ENCODE measurements at places on chromosomes 5 and 9.
A peak's percentile ranks its signal among the peaks of the same experiment; 100 is the strongest.

GRCh38 chr5:167993771-167994170 is 297.7 kb upstream of the WWC1 start:
- no peak for DNase-seq

DNA sequence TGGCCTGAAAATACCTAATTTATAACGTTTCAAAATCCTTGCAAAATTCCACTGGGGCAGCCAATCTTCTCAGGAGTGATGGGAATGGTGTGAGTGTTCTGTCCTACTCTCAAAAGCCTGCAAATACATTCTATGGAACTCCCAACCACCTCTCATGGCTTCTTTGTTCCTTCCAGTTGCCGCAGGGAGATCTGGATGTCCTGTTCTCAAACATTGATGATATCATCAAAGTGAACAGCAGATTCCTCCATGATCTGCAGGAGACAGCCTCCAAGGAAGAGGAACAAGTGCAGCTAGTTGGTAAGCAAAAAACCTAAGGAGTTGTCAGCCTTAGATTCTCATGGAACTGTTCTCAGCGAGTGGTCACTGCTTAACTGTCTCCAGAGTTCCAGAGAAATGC is 19.6 kb downstream of the ARHGEF37 start:
- no peak for DNase-seq

- DNase-seq = no peak
Observed at GRCh38 chr5:101937041-101937440, 359.0 kb downstream of the SLCO4C1 start.

GRCh38 chr5:72415616-72416325 is 91.4 kb downstream of the ZNF366 start:
- DNase-seq = no peak

DNA sequence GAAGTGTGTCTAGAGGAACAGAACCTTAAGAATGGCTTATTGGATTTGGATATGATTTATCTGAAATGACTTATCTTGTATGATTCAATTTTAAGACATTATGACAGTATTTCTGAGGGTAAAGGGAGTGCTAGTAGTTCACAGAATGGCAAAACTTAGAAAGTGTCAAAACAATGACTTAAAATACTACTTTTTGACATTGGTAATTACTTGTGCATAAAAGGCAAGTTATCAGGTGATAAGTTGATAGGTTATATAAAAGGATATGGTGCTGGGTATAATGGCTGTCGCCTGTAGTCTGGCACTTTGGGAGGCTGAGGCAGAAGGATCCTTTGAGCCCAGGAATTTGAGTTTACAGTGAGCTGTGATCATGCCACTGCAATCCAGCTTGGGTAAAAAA is 494.4 kb downstream of the CDH9 start:
- DNase-seq = no peak

GRCh38 chr5:125660231-125660895 is 762.8 kb upstream of the GRAMD2B start:
- DNase-seq = no peak

DNA sequence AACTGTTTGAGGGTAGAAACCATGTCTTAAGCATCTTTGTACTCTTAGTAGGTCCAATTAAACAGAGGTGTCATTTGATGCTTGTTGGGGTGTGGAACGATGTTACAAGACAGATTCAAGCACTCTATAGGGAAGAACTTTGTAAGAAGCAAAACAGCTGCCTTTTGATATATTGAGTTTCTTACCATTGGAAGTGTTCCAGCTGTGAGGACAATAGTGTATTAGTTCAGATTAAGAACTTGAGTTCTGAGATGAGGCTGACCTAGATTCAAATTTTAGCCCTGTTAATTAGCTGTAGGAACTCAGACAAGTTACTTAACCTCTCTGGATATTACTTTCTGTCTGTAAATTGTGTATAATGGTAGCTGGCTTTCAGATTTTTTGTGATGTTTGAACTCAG is 19.6 kb upstream of the ZNF462 start:
- DNase-seq = no peak

DNA sequence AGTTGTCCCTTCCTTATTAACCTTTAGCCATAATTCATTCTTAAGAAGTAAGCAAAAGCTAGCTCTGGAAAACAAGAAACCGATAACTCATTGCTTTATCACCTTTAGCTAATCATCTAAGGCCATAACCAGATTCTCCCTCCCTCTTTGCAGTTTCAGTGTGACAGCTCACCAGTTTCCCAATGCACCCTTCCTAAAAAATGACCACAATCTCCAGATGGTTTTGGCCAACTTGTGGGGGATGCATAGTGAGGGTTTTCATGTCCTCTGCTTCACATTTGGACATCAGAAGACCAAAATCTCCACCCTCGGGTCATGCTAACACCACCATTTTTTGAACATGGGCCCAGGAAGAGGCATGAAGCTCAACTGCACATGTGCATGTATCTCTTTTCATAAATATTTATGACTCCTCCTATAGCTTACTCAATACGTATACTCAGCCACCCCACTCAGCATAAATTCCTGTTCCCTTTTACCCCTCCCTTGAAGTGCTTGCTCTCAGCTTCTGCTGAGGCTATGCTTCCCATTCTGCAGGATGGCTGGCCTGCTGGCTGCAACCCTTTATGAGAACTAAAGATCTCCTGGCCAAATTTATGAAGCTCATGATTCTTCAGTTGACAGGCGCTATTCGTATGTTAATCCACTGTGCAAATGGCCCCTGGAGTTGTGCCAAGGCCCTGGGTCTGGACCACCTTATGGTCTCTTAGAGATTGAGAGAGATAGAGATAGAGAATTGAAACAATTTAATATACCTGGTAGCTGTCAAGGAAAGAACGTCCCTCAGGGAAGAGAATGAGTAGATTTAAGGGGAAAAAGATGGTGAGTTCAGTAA is 14.8 kb downstream of the PPP3R2 start:
- no peak for DNase-seq

- peak; percentile 6 for DNase-seq
Observed at GRCh38 chr5:139418793-139419192, 14.9 kb upstream of the SPATA24 start.

GRCh38 chr5:57259704-57260103 is 85.8 kb downstream of the GPBP1 start:
- no peak for DNase-seq

GRCh38 chr5:123439709-123440108 is 16.5 kb upstream of the CEP120 start:
- no peak for DNase-seq

DNA sequence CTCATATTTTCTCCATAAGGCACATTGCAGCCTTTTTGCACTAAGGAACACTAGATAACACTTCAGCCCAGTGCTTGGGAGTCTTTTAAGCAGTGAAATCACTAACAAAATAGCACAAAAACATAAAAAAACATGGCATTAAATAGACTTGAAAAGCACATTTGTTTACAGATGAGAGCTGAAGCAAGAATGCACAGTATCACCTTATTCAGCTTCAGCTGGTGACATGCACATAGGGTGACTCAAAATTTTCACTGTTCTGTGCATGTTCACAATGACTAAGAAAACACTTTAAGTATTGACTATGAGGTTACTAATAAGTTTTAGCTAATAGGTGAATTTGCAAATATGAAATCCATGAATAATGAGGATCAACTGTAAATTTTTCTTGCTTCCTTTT is 293.9 kb upstream of the TARS1 start:
- no peak for DNase-seq

- DNase-seq = peak; percentile 45
Observed at GRCh38 chr9:131270171-131271015, 5.9 kb downstream of the FAM78A start.

DNA sequence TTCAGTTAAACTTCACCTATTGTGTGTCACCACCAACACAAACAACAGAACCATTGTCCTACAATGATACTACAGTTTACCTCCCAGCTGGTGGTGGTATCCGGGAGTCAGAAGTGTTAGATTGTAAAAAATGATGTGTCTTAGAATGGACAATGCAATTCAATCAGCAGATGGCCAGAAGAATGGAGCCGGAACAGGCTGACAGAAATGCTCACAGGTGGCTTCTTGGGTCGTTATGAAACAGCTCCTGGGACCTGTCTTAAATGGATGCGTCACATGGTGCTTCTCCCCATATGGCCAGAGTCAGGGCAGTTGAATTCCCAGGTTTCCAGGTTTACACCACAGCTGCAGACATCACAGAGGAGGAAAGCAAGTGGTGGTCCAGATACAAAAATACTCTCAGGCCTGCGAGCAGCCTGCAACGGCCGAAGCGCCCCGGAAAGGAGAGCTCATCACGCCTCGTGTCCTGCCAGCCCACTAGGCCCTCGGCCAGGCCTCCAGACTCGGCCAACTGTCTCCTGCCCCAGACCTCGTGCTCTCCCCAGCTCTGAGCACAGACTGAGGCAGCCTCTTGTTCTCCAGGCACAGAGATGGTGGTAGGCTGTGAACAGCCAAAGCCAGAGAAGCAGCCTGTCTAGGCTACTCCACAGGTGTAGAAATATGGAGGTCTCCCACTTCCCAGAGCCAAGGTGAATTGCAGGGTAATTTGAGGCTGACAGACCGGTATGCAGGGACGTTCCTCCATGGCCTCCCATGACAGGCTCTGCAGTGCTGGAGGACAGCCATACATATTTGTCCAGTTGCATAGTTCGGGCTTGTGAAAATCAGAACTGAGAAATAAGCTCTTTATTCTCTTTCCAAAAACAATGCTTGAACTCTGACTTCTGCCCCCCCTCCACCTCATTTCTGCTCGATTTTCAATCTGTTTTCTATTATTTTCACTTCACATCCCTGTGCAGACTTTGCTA is 98.5 kb upstream of the SPATA31C2 start:
- peak; percentile 53 for DNase-seq

GRCh38 chr5:65203746-65204145 is 278.0 kb downstream of the ADAMTS6 start:
- no peak for DNase-seq

- DNase-seq = no peak
Observed at GRCh38 chr5:124878583-124879342, 132.3 kb upstream of the ZNF608 start.

- DNase-seq = no peak
Observed at GRCh38 chr9:129458155-129458661, 162.7 kb downstream of the C9orf50 start.

GRCh38 chr9:69466151-69466550 is 141.1 kb downstream of the ENTREP1 start:
- DNase-seq = peak; percentile 34

- DNase-seq = peak; percentile 80
Observed at GRCh38 chr5:56481428-56482357, 248.6 kb upstream of the ANKRD55 start.

DNA sequence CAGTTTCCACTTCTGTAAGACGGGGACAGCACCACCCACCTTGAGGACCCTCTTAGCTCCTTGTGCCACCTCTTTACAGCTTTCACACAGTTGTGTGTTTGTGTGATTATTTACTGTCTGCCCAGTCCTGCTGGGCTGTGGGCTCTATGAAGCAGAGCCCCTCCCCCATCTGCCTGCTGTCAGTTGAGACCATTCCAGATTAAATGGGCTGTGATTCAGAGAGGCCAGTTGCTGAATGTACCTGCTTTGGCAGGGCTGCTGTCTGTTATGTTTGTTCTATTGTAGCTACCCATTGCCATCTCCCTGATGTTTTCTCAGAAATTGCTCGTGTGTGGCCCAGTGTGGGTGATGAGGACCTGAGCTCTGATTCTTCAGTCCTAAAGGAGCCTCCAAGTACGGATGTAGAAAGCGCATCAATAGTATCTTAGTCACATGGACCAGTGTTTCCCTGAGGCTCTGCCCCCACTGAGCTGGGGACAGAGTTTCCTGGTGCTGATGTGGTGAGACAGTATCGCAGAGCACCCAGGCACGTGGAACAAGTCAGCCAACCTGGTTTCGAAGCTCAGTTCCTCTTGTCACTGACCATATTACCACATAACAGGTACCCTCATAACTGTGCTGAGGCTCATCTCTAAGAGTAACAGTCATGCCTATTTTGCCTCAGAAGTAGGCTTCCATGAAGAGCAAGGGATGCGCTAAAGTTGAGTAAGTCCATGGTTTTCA is 3.7 kb downstream of the ANGPTL2 start:
- DNase-seq = no peak

GRCh38 chr9:123609844-123610243 is 253.8 kb downstream of the CRB2 start:
- no peak for DNase-seq

- peak; percentile 84 for DNase-seq
Observed at GRCh38 chr5:79774171-79774854, 84.7 kb downstream of the CMYA5 start.

DNA sequence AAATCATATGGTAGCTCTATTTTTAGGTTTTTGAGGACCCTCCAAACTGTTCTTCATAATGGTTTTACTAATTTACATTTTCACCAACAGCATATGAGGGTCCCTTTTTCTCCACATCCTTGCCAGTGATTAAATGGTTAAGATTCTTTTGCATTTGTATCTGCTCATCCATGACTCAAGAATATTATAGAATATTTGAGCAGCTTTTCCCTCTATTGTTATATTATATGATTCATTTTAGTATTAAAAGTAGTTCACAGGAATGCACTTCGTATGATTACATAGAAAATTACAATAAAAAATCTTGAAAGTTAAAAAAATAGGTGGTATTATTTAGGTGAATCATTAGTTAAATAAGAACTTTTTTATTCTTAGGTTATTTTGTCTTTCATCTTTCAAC is 140.7 kb downstream of the WDR70 start:
- no peak for DNase-seq

DNA sequence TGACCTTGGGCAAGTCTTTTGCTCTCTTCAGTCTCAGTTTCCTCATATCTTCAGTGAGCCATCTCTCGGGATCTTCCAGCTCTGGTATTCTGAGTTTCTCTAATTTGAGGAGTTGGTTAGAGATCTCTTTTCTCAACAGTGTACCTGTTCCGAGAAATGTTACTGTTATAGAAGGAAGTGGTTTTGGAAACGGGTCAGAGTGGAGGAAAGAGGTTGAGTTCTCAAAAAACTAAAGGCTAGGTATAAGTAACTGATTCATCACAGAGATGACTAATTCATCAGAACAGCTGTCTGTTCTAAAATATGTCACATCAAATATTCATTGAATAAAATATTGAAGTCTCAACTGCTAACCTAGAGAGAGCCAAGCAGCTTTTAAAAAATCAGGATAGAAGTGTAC is 106.6 kb downstream of the PALM2AKAP2 start:
- no peak for DNase-seq

- peak; percentile 26 for DNase-seq
Observed at GRCh38 chr5:135608361-135608760, 29.6 kb upstream of the CXCL14 start.

GRCh38 chr9:80449513-80449912 is 877.7 kb downstream of the TLE4 start:
- DNase-seq = peak; percentile 52

- DNase-seq = no peak
Observed at GRCh38 chr5:159990506-159990905, 18.4 kb upstream of the TTC1 start.

- DNase-seq = peak; percentile 78
Observed at GRCh38 chr5:1763548-1763911, 36.1 kb downstream of the MRPL36 start.
